T follicular helper cell (primary cell): ENCODE measurements at places on chromosomes 2 and 18.

GRCh38 chr2:236574000-236574399 is 4.4 kb downstream of the ACKR3 start:
- no peak for DNase-seq

GRCh38 chr2:102632380-102633175 is 13.2 kb downstream of the SLC9A2 start:
- no peak for DNase-seq

GRCh38 chr2:217816396-217816869 is 186.4 kb downstream of the TNS1 start:
- no peak for DNase-seq

GRCh38 chr18:8584798-8585197 is 24.4 kb upstream of the RAB12 start:
- no peak for DNase-seq

GRCh38 chr2:237688081-237688480 is 60.7 kb downstream of the LRRFIP1 start:
- no peak for DNase-seq
